ENCODE measurements at places on chromosomes 11 and 22. TPM values are rescaled to one million over a fixed set of nuclear protein-coding genes. Genes with fewer than 3 reads are reported as not detected.

PARVA gene
- 0.19 TPM for total RNA-seq

UBE4A gene
- 48.7 TPM for total RNA-seq

HMBS gene
- 6.9 TPM for total RNA-seq

OR8H3 gene
- total RNA-seq = not detected

HORMAD2 gene
- total RNA-seq = not detected

BCO2 gene
- 2.3 TPM for total RNA-seq

STK33 gene
- 1.8 TPM for total RNA-seq

OR52B6 gene
- not detected for total RNA-seq

CALCB gene
- total RNA-seq = 0.62 TPM

ANO5 gene
- not detected for total RNA-seq

FAT3 gene
- not detected for total RNA-seq

SEPTIN3 gene
- 0.18 TPM for total RNA-seq

OR4C3 gene
- total RNA-seq = not detected

CCDC88B gene
- 112 TPM for total RNA-seq

EI24 gene
- 39.4 TPM for total RNA-seq

All from naive thymus-derived CD8-positive, alpha-beta T cell (primary cell).